ENCODE measurements at places on chromosomes 2 and 18. TPM values are rescaled to one million over a fixed set of nuclear protein-coding genes. Genes with fewer than 3 reads are reported as not detected.

- H3K4me1 ChIP-seq = peaks cover 26% of the 10 kb centered on the region
- H3K27ac ChIP-seq = no peak overlapping the region
- H3K4me3 ChIP-seq = no peak overlapping the region
- H3K36me3 ChIP-seq = no peaks in the 10 kb centered on the region
Measured at GRCh38 chr2:223954401-223954800, 2.9 kb upstream of the MRPL44 start.

DNA sequence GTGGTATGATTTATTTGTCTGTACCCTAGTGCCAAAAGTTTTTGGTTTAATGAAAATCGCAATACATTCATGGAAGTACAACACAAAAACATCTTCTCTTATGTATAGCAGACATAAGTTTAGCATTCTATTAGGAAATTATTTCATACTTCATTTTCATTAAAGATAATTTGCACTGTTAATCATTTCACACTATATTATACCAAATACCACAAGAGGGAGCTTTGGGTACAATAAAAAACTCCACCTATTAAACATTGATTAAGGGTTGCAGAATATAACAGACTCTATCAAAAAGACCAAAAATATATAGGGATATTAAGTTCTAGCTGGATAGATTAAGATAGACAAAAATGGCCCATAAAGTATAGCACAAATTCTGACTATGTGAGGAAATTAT is 79.0 kb downstream of the SLC66A3 start:
- H3K36me3 ChIP-seq = no peaks in the 10 kb centered on the region
- no peak overlapping the region for H3K4me3 ChIP-seq
- H3K4me1 ChIP-seq = no peaks in the 10 kb centered on the region
- DNase-seq = no peak
- no peak overlapping the region for H3K27ac ChIP-seq

- H3K4me3 ChIP-seq = no peak overlapping the region
- no peaks in the 10 kb centered on the region for H3K27me3 ChIP-seq
- H3K36me3 ChIP-seq = no peaks in the 10 kb centered on the region
- DNase-seq = no peak
- H3K4me1 ChIP-seq = no peaks in the 10 kb centered on the region
Measured at GRCh38 chr2:106530866-106531265, 43.7 kb downstream of the CD8B2 start.

DNA sequence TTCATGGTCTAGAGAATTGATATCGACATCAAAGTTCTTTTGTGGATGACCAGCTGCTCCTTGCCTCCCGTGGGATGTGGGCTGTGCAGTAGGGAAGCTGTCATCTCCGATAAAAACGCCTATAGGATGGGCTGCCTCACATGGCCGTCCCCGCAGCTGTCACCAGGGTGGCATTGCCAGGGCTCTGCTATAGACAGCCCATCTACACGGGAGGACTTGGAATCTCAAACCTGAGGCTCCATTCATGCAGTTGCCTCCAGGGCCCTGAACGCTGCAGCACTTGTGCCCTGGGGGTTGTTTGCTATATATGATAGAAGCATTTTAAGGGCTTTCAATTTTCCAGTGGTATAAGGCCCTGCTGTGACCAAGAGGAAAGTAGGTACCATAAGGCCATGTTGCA is 183.1 kb downstream of the MYCN start:
- no peaks in the 10 kb centered on the region for H3K36me3 ChIP-seq
- H3K27ac ChIP-seq = no peak overlapping the region
- H3K27me3 ChIP-seq = no peaks in the 10 kb centered on the region
- H3K4me3 ChIP-seq = no peak overlapping the region
- DNase-seq = no peak

DNA sequence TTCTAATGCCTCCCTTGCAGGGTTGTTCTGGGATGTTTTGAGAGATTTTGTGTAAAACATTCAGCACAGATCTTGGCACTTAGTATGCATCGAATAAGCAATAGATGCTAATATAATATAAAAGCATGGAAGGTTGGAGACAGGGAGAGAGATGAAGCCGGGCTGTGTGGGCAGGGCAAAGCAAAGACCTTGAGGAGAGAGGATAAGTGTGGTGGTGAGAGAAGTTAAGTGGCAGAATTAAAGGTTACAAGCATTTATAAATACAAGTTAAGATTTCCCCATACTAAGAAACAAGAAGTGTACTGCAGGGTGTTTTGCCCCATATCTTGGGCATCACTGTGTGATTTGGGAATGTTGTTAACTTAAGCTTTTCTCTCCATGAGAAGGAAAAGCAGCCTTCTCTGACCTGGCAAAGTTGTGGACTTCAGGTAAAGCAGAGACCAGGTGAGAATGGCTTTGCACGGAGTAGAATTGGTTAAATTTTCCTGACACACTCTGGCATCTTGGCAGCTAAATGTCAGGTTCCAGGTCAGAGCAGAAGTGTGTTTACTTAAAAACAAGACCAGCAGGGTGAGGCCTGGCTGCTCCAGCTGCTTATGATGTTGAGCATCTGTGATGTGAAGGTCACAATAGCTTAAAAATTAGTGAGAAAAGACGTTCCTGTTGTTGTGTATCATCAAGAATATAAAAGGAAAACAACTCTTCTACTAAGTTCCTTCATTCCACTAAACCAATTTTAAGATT is 288.5 kb upstream of the HNMT start:
- DNase-seq = no peak
- H3K27me3 ChIP-seq = no peaks in the 10 kb centered on the region
- no peaks in the 10 kb centered on the region for H3K36me3 ChIP-seq
- H3K4me1 ChIP-seq = no peaks in the 10 kb centered on the region
- no peak overlapping the region for H3K4me3 ChIP-seq
- H3K27ac ChIP-seq = no peak overlapping the region

DNA sequence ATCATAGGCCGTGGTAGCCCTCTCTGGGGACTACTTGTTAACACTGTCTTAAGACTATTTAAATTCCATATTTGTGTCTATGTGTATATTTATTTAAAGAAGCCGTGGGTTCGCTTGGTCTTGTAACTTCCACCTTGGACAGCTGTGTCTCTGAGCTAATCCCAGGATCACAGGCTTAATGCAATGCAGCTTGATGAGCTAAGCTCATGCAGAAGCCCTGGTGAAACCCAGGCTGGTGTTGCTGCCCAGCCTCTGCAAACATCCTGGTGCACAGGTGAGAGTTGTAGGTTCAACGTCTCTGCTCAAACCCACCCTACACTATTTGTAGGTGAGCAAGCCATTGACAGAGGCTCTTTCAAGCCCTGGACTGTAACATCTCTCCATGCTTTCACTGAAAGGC is 211.8 kb downstream of the FAM210A start:
- no peaks in the 10 kb centered on the region for H3K27me3 ChIP-seq
- no peaks in the 10 kb centered on the region for H3K4me1 ChIP-seq
- no peaks in the 10 kb centered on the region for H3K36me3 ChIP-seq
- no peak overlapping the region for H3K4me3 ChIP-seq

The SLC4A3 gene
- 2.9 TPM for total RNA-seq

The ALPG gene
- total RNA-seq = 0.49 TPM

The DPP10 gene
- total RNA-seq = 1.0 TPM

The GATA6 gene
- 32.2 TPM for total RNA-seq

The CCDC88A gene
- total RNA-seq = 86.1 TPM

Measured in upper lobe of right lung (tissue), 1 donor.